Activated CD8-positive, alpha-beta T cell treated with anti-CD3 and anti-CD28 coated beads for 36 hours (primary cell): ENCODE measurements at places on chromosomes 12 and 14. TPM values are rescaled to one million over a fixed set of nuclear protein-coding genes. Genes with fewer than 3 reads are reported as not detected.

BDKRB2 gene
- total RNA-seq = not detected

ZNF26 gene
- total RNA-seq = 19.1 TPM

ACSS3 gene
- not detected for total RNA-seq

SELPLG gene
- 22.1 TPM for total RNA-seq

HOTAIR gene
- not detected for total RNA-seq

GRCh38 chr14:32947792-32948191 lies 9.1 kb downstream of the NPAS3 start:
- no peak overlapping the region for H3K27ac ChIP-seq
- no peaks in the 10 kb centered on the region for H3K36me3 ChIP-seq
- no peaks in the 10 kb centered on the region for H3K4me1 ChIP-seq
- H3K4me3 ChIP-seq = no peak overlapping the region
- no peak for DNase-seq
- H3K27me3 ChIP-seq = peaks cover 14% of the 10 kb centered on the region

DNA sequence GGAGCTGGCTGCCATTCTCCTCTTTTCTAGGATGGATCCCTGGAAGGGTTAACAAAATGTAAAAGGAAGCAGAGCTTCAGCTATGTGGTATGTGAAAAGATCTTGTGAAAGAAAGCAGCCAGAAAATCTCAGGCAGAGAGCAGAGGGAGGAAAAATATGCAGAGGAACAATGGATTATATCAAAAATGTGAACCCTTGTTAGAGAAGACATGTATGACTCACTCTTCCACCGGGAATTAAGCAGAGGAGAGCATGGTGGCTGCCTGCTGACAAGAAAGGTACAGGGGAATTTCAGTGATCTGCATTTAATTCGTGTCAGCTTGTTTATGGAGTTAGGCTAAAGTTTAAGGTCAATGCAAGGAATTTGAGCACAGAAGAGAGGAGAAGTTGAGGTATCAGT lies 46.3 kb downstream of the KCNA1 start:
- H3K27ac ChIP-seq = no peak overlapping the region
- no peak overlapping the region for H3K4me3 ChIP-seq
- H3K36me3 ChIP-seq = no peaks in the 10 kb centered on the region
- H3K27me3 ChIP-seq = peaks cover 20% of the 10 kb centered on the region

GRCh38 chr12:80154261-80154660 lies 54.9 kb downstream of the OTOGL start:
- DNase-seq = no peak
- no peaks in the 10 kb centered on the region for H3K36me3 ChIP-seq
- H3K4me3 ChIP-seq = no peak overlapping the region

- H3K4me3 ChIP-seq = no peak overlapping the region
- H3K27me3 ChIP-seq = no peaks in the 10 kb centered on the region
- H3K36me3 ChIP-seq = peaks cover 15% of the 10 kb centered on the region
- DNase-seq = no peak
These were observed 18.1 kb downstream of the TPCN1 start for GRCh38 chr12:113239288-113239771.

GRCh38 chr14:45181329-45181728 lies 45.6 kb downstream of the FANCM start:
- no peak overlapping the region for H3K4me3 ChIP-seq
- no peaks in the 10 kb centered on the region for H3K27me3 ChIP-seq
- no peaks in the 10 kb centered on the region for H3K4me1 ChIP-seq

- H3K36me3 ChIP-seq = no peaks in the 10 kb centered on the region
- no peaks in the 10 kb centered on the region for H3K27me3 ChIP-seq
These were observed 25.9 kb downstream of the CD9 start for GRCh38 chr12:6226002-6226678.

- no peak overlapping the region for H3K27ac ChIP-seq
- DNase-seq = peak; percentile 16
- peaks cover 2% of the 10 kb centered on the region for H3K27me3 ChIP-seq
- no peak overlapping the region for H3K4me3 ChIP-seq
- no peaks in the 10 kb centered on the region for H3K36me3 ChIP-seq
- peaks cover 10% of the 10 kb centered on the region for H3K4me1 ChIP-seq
These were observed 3.5 kb downstream of the AICDA start for GRCh38 chr12:8609061-8609570.

GRCh38 chr14:94364964-94365363 lies 23.4 kb downstream of the SERPINA1 start:
- no peak overlapping the region for H3K4me3 ChIP-seq
- no peak for DNase-seq
- no peak overlapping the region for H3K27ac ChIP-seq
- peaks cover 10% of the 10 kb centered on the region for H3K27me3 ChIP-seq
